ENCODE measurements at places on chromosomes 3 and 15.

GRCh38 chr3:119457246-119457645 lies 6.2 kb downstream of the TMEM39A start:
- no peak for DNase-seq

DNA sequence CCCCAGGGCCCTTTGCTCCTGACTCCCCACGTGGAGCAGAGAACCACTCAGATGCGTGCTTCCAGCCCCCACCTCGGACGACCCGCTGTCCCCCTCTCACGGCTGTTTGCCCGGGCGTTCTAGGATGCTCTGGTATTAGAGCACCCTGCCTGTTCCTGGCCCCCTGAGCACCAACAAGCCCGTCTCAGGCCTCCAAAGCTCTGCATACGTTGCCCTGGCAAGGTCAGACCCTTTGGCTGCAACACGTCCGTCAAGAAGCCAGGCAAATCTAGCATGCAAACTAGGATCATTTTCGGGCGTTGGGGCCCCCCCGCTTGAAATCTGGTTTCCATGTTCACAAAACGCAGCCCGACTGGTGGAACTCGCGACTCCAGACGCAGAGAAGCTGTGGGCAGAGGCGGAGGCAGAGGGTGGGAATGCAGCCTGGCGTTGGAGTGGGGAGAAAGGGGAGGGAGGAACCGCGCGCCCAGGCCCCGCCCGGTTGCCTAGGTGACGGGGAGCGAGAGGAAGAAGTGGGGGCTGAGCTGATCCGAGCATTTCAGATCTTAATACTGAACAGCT lies 86.2 kb upstream of the PIAS1 start:
- DNase-seq, result peak; percentile 5

- DNase-seq, result peak; percentile 31
Observed at GRCh38 chr15:34241376-34242330, 16.8 kb downstream of the EMC4 start.

- DNase-seq, result no peak
Observed at GRCh38 chr3:152729906-152730305, 105.0 kb upstream of the P2RY1 start.

GRCh38 chr3:190644035-190644434 lies 130.2 kb downstream of the IL1RAP start:
- DNase-seq, result no peak

- DNase-seq, result no peak
Observed at GRCh38 chr3:79038057-79038456, 729.7 kb downstream of the ROBO1 start.

GRCh38 chr15:74168711-74169126 lies 4.8 kb upstream of the ISLR start:
- no peak for DNase-seq

- no peak for DNase-seq
Observed at GRCh38 chr3:160667452-160667851, 9.5 kb upstream of the ARL14 start.

DNA sequence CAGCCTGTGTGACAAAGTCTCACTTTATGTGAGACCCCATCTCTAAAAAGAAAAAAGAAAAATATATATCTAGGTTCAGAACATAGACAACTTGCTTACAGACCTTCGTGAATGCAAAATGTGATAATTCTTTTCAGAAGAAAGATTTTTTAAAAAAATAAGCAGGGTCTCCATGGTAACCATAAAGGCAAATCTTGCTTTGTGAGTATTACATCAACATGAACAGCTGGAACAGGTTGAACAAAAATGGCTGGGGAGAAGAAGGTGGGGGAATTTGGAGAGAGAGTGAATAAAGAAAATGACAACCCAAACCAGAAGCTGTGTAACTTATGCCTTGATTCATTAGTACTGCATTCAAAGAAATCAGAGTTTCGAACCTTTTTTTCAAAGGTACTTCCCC lies 125.2 kb upstream of the RAP2B start:
- DNase-seq, result no peak

Measured in naive B cell (primary cell).